ENCODE measurements at places on chromosomes 5 and 9.

DNA sequence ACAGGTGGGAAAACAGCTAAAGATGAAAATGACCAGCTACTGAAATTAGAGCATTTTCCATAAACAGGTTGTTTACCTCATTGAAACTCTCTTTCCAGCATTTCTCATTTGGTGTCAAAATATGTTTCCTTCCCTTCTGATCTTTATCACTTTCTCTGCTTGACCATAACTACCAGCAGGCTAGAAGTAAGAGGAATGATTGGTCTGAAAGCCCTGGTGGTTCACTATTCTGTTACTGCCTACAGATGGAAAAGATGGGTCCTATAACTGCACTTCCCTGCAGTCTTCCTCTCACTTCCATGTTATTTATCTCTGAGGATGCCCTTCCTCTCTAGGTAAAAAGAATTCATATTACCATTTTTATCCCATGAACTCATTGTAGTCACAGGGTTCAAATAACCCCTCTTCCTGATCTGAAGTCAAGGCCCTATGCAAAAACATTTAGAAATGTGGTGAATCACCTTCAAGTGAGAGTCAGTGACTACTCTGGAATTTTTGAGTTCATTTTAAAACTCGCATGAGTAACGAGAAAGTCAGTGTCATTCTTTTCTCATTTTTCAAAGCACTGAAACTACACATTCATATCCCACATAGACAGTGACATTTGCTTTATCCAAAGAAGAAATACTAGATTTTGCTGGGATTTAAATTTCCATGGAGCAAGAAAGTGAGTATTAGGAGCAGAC lies 51.7 kb downstream of the ZNF474 start:
- no peak for DNase-seq

- DNase-seq = no peak
Observed at GRCh38 chr9:69023650-69024049, 9.7 kb upstream of the PRKACG start.

DNA sequence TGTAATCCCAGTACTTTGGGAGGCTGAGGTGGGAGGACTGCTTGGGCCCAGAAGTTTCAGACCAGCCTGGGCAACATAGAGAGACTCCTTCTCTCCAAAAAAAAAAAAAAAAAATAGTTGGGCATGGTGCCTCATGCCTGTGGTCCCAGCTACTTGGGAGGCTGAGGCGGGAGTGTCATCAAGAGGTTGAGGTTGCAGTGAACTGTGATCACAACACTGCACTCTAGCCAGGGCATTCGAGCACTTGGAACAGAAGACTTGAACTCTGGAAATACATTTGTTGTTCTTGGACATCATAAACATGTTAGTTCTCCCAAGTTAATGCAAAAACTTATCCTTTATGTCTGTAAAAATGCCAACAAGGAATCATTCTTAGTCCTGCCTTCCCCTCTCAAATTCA lies 29.6 kb downstream of the EHMT1 start:
- DNase-seq = no peak

- DNase-seq = no peak
Observed at GRCh38 chr5:126641387-126641786, 40.6 kb downstream of the PHAX start.

GRCh38 chr9:35357116-35357515 lies 132.8 kb upstream of the RUSC2 start:
- DNase-seq = no peak
